ENCODE measurements at places on chromosomes 7 and 10.

DNA sequence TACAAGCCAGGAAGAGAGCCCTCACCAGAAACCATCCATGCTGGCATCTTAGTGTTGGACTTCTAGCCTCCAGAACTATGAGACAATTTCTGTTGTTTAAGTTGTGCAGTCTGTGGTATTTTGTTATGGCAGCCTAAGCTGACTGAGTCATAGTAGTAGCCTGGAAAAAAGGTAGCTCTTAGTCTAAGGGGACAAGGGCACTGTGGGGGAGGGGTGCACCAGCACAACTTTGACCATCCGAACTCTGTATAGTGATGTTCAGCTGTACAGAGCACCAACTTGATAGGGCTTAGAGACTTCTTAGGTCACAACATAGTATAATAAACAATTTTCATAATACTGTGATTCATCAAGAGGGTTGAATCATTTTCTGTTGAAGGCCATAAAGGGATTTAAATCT, 14.3 kb downstream of the EIF4EBP2 start:
- DNase-seq: no peak

DNA sequence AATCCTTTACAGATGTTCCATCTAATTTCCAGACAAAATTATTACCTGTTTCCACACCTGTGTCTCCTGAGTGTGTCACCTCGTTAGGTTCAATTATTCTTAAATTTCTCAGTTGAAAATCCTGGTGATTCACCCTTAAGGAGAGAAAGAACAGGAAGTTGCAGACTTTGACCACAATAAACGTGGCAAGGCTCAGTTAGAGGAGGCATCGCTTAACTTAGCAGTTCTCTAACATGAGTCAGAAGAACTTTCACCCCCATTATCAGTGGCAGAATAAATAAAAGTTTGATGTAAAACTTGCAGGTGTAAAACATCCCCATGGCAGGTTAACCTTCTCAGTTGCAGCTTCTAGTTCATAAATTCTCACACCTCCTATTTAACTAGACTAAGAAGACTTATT, 8.3 kb downstream of the XPNPEP1 start:
- DNase-seq: no peak

- no peak for DNase-seq
Measured at GRCh38 chr10:53489335-53490182, 717.0 kb upstream of the MBL2 start.

DNA sequence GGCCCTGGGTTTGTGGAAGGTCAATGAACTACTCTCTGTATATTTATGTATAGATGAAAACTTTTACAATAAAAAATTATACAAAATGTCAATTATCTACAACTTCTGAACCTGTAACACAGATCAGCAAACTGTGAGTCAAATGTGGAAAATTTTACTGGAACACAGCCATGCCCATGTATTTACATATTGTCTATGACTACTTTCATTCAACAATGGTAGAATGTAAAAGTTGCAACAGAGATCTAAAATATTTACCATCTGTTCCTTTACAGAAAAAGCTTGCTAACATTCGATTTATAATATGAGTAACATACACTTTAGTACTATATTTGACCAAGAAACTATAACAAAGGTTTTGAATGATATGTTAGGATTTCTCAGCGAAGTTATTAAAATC, 481.6 kb downstream of the PARD3 start:
- DNase-seq: no peak

Measured in K562 (cell line).